RPMI7951 (cell line): ENCODE measurements at places on chromosomes 4 and X.

GRCh38 chr4:78653655-78654054 is 102.1 kb downstream of the ANXA3 start:
- no peak for DNase-seq

DNA sequence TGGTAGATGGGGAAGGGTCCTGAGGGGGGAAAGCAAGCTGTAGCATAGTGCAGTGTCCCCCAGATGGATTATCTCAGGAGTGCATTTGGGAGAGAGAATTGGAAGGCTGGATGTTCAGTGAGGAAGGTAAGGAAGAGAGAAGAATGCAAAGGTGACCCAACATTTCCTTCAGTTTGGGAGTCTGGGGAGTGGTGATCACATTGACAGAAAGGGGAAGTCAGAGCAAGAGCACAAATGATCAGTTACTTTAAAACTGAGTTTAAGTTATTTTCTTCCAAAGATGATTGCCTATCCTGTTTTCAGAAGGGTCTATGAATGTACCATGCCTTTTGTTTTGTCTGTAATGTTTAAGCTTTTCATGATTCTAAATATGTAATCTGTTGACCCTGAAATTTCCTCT is 47.6 kb downstream of the ARHGAP10 start:
- DNase-seq = no peak

GRCh38 chrX:153766098-153766817 is 2.2 kb downstream of the PLXNB3 start:
- DNase-seq = peak; percentile 75

GRCh38 chr4:145868637-145869409 is 69.8 kb downstream of the ZNF827 start:
- peak; percentile 23 for DNase-seq

GRCh38 chrX:154312116-154312515 is 16.5 kb downstream of the TKTL1 start:
- DNase-seq = no peak

DNA sequence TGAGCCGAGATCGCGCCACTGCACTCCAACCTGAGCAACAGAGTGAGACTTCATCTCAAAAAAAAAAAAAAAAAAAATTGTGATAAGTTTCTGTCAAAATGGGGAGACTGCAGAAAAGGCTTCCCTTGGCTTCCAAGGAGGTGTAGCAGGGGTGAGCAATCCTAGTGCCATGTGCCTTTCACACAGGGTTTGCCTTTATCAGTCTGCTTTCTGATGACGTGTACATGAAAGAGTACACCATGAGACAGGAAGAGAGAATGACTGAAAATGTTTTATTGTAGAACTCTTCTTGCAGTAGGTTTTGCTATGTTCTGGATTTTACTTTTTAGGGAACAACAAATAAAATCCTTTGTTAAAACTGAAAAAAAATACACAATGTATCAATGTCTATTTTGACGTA is 23.4 kb upstream of the ZFP42 start:
- peak; percentile 23 for DNase-seq

DNA sequence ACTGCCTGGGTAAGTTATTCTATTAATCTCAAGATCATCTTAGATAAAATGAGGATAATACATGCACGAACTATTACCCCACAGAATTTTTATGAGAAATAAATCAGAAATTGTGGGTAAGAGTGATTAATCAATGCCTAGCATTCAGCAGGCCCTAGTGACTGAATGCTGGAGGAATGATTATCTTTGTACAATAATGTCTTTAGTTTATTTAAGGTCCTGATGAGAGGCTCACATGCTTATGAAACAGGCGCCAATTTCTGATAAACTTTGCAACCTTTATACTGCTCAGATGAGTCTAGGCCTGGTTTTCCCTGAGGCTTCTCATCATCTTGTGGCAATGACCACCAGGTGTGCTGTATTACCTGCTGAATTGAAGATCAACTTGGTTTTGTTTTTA is 27.8 kb upstream of the BMP2K start:
- no peak for DNase-seq

- no peak for DNase-seq
Measured at GRCh38 chr4:173091362-173091761, 77.2 kb upstream of the GALNT7 start.

- DNase-seq = peak; percentile 51
Measured at GRCh38 chr4:40719008-40719623, 30.6 kb upstream of the NSUN7 start.

DNA sequence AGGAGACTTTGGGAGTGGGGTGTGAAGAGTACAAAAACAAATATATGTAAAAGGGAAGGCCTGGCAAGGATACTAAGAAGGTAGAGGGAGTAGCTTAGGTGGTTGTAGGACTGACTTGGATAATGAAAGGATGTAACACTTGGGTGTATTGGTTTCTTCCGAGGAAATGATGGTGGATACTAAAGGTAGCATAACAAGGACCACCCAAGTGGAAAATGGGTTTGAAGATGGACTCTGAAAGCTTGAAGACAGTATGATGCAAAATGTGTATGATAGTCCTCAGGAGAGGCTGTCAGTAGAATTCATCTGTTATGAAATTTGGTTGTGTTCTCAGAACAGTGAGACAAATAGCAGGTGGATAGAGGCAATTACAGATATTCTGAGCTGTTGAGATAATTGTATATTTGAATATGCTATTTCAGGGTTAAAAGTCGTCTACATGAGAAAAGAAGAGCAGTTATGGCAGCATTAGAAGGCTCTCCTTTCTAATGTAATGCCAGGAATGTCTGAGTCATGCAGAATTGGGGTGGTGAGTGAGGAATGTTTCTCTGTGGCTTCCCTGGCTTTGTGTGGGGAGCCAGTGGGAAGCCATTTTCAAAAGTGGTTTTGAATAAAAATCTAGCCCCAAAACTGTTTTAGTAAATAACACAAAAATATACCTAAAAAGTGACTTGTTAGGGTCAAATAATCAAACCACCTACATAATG is 75.6 kb downstream of the FHIP1A start:
- peak; percentile 85 for DNase-seq

- DNase-seq = no peak
Measured at GRCh38 chrX:21939906-21940305, 603 bp upstream of the SMS start.

DNA sequence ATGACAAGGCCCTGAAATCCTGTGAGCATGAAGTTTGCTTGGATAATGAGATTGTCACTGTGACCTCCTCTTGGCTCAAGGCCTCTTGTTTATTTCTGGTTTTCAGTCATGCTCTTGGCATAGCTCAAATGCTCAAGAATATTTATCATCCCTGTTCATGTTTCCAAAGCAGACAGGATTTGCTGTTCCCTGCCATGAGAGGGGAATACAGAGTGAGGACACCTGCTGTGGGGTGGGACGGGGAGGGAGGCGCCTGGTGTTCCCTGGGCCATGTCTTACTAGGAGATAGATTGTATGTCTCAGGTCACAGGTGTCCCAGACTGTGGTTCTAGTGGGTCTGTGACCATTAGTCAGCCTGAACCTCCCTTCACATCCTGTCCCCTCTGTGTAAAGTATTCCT is 34.9 kb upstream of the SH3RF1 start:
- DNase-seq = no peak

DNA sequence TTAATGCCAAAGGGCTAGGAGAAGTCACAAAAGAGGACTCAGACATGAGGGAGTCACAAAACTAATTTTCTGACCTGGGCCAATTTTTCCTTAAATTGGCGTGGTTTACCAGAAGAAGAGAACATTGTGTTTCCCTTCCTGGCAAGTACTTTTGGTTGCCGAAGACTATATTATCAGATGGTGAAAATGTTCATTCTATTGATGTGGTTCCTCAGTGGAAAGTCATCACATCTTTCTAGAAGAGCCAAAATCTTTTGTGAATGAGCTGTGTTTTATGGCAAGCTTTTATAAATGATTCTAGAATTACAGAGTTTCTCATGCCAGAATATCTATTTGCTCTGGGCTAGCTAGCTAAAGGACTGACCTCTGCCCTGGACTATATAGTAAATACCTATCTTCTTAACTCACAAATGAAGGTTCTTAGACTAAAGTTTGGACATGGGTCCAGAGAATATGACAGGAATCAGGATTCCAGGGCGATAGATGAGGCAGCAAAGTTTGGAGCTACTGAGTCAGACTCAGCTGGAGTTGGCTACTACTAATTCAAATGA is 288.9 kb downstream of the IL1RAPL2 start:
- DNase-seq = peak; percentile 0

GRCh38 chr4:12319765-12320164 is 891.1 kb upstream of the HS3ST1 start:
- DNase-seq = no peak

GRCh38 chrX:41100200-41100599 is 15.0 kb downstream of the USP9X start:
- DNase-seq = no peak

- peak; percentile 23 for DNase-seq
Measured at GRCh38 chr4:101678180-101678579, 112.3 kb upstream of the BANK1 start.

DNA sequence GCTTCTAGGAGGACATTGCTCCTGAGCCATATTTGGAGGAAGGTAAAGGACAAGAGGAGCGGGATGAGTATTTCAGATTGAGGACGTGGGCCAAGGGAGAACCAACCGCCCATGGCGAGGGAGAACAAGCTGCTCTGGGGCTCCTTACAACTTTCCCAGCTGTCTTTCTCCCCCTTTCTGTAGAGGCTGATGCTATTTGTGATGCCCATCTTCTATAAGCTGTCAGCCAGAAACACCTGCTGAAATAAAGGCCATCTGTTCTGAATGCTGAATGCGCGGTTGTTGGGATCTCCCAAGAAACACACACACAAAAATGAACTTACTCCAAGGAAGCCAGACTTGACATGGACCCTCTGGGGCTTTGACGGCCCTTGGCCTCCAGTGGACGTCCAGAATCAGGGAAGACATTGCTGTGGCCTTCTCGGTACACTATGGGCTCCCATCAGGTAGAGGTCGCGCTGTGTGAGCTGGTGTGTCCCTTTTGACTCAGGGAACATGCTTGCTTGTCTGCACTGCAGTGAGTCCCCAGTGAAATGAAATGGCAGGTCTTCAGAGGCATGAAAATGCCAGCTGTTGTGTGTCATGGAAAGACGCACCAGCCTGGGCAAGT is 30.9 kb downstream of the RWDD4 start:
- DNase-seq = no peak

GRCh38 chr4:112253382-112254000 is 21.9 kb downstream of the AP1AR start:
- no peak for DNase-seq

- no peak for DNase-seq
Measured at GRCh38 chr4:23068756-23069155, 376.0 kb downstream of the GBA3 start.

GRCh38 chr4:24781999-24782745 is 13.2 kb upstream of the SOD3 start:
- DNase-seq = peak; percentile 45

- DNase-seq = no peak
Measured at GRCh38 chrX:43612400-43612799, 43.7 kb upstream of the MAOA start.

DNA sequence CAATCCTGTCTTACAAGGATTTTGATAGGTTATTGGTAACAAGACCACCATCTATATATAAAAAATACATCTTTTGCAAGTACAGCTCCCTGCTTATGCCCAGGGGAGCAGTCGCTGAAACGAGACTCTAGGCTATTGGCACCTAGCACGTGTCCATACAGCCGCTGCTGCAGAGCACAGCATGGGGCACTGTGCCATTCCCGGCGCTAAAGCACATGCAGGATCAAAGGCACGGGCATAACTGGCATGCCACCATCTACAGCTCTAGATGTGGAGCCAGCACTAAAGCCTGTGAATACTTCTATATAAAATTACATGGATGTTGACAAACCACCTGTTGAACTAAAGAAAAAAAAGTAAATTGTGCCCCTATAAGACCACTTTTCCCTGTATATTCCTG is 144.8 kb downstream of the COL25A1 start:
- no peak for DNase-seq

- no peak for DNase-seq
Measured at GRCh38 chr4:141180991-141181761, 39.5 kb upstream of the ZNF330 start.

GRCh38 chrX:68832516-68833447 is 4.0 kb downstream of the EFNB1 start:
- DNase-seq = no peak

DNA sequence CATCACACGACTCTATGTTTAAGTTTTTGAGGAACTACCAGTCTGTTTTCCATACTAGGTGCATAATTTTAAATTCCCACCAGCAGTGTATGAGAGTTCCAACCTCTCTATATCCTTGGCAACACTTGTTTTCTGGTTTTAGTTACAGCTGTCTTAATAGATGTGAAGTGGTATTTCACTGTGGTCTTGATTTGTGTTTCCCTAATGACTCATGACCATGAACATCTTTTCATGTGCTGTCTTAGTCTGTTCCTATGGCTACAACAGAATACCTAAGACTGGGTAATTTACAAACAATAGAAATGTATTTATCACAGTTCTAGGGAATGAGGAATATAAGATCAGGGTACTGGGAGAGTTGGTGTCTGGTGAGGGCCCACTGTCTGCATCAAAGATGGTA is 51.5 kb upstream of the GPR78 start:
- DNase-seq = peak; percentile 93
